ENCODE measurements at places on chromosomes 1 and 21. TPM values are rescaled to one million over a fixed set of nuclear protein-coding genes. Genes with fewer than 3 reads are reported as not detected.

GRCh38 chr21:44867999-44868700 lies 5.3 kb downstream of the PTTG1IP start:
- no peak for DNase-seq

DNA sequence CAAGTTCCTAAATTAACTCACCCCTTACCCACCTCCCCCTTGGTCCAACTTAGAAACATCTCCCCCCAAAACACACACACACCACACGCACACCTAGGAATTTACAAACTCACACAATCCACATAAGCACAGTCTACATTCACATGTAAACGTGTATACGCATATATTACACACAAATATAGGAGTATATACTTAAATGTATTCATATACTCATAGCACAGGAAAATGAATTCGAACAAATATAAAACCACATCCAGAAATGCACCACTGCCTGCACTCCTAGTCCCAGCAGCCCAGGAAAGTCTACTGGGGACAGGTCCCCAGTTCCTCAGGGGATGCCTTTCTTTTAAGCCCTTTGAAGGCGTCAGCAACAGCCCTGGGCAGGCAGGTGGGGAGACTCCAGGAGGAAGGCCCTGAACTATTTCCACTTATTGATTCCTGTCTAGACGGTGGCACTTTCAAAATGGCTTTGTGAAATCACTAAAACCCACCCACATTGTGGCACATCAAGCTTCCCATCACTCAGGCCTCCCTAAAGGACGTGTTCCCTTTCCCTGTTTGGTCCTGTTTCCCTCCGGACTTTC lies 3.1 kb upstream of the DMBX1 start:
- DNase-seq = no peak

- no peak for DNase-seq
These were observed 16.3 kb upstream of the SARS1 start for GRCh38 chr1:109197158-109198042.

DNA sequence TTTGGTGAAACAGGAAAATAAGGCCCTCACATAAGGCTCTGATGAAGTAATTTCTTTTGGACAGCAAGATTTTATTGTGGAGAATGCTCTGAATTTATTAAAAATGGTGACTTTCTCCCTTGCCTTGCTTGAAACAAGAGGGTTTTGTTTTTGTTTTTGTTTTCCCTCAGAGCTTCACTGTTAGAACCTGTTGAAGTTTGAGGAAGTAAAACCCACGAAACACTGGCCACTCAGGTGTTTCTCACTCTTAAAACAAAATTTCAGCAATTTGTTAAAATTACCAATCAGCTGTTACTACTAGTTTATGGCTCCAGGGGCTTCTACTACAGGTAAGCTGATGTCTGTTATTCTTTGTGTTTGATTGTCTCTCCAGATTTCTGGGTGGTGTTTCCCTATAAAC lies 112.6 kb upstream of the B3GALT2 start:
- DNase-seq = no peak

- no peak for DNase-seq
These were observed 7.1 kb downstream of the RHOU start for GRCh38 chr1:228742281-228742860.

GRCh38 chr1:221509575-221510355 lies 232.1 kb downstream of the DUSP10 start:
- DNase-seq = no peak

- DNase-seq = peak; percentile 74
These were observed 618 bp downstream of the JAM2 start for GRCh38 chr21:25639551-25640201.

DNA sequence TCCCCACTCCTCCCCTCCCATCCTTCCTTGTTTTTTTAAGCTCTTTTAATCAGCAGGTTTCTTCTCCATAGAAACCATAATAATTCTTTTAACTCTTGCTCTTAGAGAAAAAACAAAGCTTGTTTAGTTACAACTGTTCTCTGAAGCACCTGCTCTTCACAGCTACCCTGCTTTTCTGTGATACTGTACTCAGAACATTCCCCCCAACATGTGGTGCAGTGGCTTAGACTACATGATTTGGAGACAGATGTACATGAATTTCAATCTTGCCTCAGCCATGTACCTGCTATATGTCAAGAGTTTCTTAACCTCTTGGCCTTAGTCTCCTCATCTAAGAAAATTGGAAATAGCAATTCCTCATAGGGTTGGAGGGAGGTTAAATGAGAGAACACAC lies 33.5 kb downstream of the LAMC2 start:
- DNase-seq = no peak

- no peak for DNase-seq
These were observed 28.7 kb upstream of the KCNJ15 start for GRCh38 chr21:38228115-38228514.

GRCh38 chr1:18419113-18419844 lies 61.5 kb upstream of the KLHDC7A start:
- DNase-seq = no peak

DNA sequence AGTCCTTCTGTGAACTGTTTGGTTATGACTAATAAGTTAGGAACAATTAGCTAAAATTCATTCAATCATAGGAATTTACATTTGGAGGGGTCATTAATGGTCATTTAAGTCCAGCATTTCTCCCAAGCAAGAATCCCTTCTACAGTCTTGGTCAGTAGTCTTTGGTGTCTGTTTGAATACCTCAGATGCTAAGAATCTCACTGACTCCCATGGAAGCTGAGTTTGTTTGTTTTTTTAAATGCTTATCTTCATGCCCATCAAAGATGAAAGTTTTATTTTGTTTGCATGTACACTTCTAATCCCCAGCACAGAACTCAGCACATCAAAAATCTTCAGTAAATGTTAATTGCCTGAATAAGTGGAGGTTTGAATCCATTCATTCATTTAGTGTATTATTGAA lies 41.3 kb upstream of the SLC44A3 start:
- no peak for DNase-seq

GRCh38 chr1:9284061-9284460 lies 8.6 kb upstream of the SPSB1 start:
- DNase-seq = no peak

DNA sequence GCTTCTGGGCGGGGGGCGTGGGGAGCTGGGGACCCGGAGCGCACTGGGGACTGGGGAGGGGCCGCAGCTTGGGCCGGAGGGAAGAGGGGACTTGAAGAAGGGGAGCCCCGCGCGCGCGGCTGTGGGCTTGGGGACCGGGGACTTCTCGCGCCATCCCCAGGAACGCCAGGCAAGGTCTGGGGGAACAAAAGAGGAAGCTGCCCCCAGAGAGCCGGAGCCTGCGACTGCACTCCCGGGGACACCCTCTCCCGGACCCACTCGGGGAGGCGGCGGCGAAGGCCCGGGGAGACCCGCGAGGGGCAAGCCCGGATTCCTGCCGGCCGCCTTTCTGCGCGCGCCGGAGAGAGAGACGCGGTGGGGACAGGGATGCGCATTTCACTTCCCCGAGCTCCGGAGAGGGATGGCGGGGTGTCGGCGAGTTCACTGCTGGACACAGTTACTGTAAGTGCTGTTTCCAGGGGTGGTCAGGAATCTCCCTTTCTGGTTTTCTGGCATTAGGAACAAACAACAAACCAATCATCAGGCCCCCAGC lies 732 bp downstream of the ABCG1 start:
- peak; percentile 57 for DNase-seq

GRCh38 chr1:213154056-213154685 lies 103.1 kb downstream of the RPS6KC1 start:
- no peak for DNase-seq

- DNase-seq = no peak
These were observed 140.6 kb downstream of the RUNX1 start for GRCh38 chr21:34908419-34909055.

- no peak for DNase-seq
These were observed 35.9 kb upstream of the MPZL1 start for GRCh38 chr1:167685844-167686243.

- DNase-seq = no peak
These were observed at the start of gene KRTAP10-8 for GRCh38 chr21:44612029-44612486. TSS of gene KRTAP10-8 (plus strand) at chr21:44612079. CDS start at chr21:44612101, 22 bp downstream.

GRCh38 chr21:41066086-41066938 lies 101.6 kb upstream of the BACE2 start:
- DNase-seq = no peak

DNA sequence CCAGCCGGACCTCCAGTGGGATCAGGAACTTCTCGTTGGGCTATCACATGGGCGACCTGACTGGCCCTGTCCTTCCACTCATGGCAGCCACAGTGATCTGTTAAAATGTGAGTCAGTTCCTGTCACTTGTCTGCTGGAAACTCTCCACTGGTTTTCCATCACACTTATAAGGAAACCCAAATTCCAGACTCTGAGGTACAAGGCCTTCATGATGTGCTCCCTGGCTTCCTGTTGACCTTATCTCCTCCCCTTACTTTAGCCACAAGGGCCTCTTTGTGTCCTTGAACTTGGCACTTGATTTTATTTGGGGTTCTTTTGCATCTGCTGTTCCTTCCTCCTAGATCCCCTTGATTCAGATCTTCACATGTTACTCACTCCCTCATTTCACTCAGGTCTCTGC lies 96.8 kb downstream of the TENT5C start:
- no peak for DNase-seq

DNA sequence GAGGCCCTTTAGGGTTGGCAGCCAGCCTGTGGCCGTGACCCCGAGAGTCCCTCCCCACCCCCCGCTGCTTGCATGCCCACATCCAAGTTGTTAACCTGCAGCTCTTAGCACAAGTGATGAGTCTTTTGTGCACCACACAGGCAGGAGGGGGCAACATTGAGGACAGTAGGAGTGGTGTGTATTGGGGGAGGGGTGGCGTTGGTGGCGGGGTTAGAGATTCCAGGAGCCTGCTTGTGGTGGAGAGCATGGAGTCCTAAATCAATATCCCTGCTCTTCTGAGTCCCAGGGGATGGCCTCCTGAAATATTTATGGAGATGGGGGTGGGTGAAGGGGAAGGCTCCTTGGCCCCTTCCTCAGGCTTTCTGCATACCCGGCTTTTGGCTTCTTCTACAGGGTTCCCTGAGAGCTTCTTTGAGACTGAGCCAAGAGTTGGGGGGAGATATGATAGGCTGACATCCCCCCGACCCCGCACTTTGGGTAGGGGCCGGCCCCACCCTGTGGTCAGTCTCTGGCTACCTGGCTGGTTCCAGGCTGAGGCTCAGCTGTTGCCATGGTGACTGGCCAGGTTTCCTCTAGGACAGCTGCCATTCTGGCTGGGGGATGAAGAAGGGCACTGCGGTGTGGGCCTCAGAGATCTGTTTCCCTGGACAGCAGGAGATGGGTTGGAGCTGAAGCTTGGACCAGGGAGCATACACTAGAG lies 5.0 kb downstream of the CHRNB2 start:
- DNase-seq = no peak

DNA sequence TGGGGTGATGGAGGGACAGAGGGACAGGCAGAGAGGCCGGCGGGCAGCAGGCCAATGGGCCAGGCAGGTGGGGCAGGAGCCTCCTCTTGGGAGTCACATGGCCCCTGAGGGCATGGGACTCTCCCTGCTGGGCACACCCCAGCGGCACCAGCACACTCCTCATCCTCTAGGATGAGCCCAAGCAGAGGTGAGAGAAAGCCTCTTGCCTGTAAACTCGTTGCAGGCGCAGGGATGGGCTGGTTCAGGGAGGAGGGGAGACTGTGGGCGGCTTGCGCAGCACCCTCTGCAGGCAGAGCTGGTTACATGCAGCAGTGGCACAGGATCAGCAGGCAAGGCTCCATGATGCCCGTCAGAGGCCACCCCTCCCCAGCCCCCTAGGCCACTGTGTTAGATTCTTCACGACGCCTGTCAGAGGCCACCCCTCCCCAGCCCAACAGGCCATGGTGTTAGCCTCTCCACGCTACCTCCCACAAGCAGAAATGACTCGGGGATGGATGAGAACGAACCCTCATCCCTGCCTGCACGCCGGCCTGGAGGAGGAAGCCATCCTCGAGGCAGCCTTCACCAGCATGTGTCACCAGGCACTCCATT lies 209.7 kb upstream of the VAMP3 start:
- DNase-seq = peak; percentile 75

DNA sequence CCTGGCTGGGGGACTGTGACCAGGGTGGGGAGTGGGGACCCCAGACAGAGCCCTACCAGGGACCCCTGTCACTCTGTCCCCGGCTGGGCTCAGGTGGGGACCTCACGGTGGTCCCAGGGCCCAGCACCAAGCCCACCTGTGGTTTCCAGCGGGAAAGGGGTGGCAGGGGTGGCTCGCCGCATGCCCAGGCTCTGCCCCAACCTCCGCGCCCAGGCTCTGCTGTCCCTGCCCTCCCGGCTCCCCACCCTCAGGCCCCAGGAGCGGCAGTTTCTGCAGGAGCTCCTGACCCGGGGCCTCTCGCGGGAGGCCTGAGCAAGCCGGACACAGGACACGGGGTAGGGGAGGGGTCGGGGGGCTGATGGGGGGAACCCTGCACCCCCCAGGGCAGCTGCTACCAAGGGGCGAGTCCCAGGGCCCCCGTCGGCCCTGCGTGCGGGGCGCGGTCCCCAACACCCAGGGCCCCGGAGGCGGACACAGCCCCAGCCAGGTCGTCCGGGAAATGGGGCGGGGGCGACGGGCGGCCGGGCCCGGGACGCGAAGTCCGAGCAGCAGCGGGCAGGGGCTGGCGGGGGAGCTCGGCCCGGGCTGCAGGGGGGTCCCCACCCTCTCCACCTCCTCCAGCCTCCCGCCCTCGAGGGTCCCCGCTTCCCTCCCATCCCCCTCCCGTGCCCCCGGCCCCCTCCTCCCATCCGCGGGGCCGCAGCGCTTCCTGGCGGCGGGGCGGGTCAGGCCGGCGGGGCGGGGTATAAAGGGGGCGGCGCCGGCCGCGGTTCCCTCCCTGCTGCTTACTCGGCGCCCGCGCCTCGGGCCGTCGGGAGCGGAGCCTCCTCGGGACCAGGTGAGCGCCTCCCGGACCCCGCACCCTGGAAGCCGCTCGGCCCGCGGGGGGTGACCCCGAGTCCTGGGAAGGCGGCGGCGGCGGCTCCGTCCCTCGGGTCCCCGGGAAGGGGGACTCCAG lies at the start of gene COL6A2:
Gene COL6A2 (plus strand): TSS at position 777 of the 958 bp plus-strand sequence.
- DNase-seq = peak; percentile 84

DNA sequence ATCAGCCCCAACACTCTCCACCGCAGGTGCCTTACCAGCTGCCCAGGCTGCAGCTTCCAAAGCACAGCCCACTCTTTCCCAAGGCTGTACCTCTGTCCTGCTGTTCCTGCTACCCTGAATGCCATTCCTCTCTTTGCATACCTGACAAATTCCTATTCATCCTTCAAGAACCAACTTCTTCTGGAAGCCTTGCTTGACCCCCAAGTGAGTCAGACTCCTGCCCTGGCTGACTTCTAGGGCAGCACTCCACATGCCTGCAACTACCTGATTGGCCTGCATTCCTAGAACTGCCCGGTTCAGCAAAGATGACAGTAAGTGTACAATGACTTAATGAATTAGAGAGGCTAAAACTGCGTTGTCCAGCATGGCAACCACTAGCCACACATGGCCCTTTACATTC lies 20.8 kb upstream of the PDZK1IP1 start:
- no peak for DNase-seq

- peak; percentile 85 for DNase-seq
These were observed 440 bp downstream of the PIGP start for GRCh38 chr21:37072274-37072987.

B4GALT2 gene
- total RNA-seq = 23.7 TPM

LHX4 gene
- total RNA-seq = 0.06 TPM

PLA2G2F gene
- total RNA-seq = not detected

HTR1D gene
- 2.0 TPM for total RNA-seq

GJC2 gene
- not detected for total RNA-seq

PTPRF gene
- total RNA-seq = 119 TPM

LCE1D gene
- total RNA-seq = not detected

TMPRSS2 gene
- total RNA-seq = 0.99 TPM

DMRTA2 gene
- 0.46 TPM for total RNA-seq

CHAF1B gene
- total RNA-seq = 19.4 TPM
